ENCODE measurements at places on chromosomes 7 and 10.

GRCh38 chr7:106583100-106583499 is 77.9 kb downstream of the CCDC71L start:
- DNase-seq, result no peak

- no peak for DNase-seq
These were observed 77.6 kb upstream of the SHH start for GRCh38 chr7:155889636-155890511.

- no peak for DNase-seq
These were observed 35.1 kb downstream of the PLAC9 start for GRCh38 chr10:80167471-80168161.

GRCh38 chr10:69960606-69960987 is 92.0 kb upstream of the MACROH2A2 start:
- DNase-seq, result no peak

GRCh38 chr7:113198226-113198625 is 79.9 kb upstream of the SMIM30 start:
- DNase-seq, result no peak

GRCh38 chr7:86951895-86952294 is 107.6 kb downstream of the ELAPOR2 start:
- DNase-seq, result no peak

DNA sequence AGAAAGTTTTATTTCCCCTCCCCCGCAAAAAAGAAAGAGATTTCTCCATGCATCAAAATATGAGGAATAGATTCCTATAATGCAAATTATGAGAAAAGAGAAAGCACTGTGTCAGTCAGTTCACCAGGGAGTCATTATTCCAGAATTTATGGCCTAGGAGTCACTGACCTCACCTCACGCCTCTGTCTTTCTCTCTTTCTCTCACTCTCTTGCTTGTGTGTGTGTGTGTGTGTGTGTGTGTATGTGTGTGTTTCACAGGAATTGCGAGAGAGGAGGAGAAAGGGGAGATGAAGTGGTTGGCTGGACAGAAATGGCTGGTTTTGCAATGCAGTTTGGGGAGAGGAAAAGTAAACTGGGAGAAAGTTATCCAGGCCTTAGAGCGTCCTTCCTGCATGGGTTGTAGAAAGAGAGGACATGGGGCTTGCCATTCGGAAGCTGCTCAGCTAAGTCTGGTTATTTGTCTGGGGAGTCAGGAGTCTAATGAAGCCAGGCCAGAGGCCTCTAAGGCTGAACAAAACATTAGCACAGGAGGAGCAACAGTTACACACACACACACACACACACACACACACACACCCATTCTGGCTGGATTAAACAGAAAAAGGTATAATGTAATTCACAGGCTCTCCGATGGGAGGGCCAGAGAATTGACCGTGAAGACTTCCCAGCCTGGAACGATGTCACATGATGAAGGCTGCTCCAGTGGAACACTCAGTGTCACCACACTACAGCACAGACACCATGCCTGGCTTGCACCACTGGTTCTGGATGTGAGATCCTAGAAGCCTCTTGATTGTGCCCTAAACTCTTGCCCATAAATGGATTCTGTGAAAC is 12.8 kb upstream of the FFAR4 start:
- no peak for DNase-seq

DNA sequence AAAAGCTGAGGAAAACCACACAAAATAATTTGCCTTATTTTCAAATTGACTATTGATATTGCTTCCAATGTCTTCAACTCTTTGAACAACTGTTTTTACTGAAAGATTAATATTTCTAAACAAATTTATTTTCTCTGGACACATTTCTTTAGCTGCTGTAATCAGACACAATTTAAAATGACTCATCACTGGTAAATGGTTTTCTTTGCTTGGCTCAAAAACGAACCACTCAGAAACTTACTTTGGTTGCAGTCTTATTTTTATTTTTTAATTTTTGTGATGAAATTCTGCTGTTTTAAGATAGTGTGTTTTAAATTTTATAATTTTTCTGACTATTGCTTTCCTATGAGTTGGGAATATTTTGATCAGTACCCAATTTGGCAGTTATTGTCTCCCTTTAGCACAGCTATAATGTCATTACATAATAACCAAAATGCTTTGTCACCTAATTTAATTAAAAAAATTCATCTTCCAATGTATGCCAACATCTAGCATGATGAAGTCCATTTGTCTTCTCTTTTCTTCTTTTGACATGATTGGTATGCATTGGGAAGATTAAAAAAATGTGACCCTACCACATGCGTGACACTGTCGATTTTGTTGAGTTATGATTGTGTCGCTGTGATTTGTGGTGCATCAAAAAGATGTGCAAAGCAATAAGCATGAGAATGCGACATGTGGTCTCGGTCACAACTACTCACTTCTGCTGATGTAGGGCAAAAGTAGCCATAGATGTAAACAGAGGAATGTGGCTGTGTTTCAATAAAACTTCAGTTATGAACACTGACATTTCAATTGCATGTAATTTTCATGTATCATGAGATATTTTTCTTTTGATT is 222.3 kb downstream of the SUGCT start:
- DNase-seq, result no peak

Data from activated CD4-positive, alpha-beta T cell treated with anti-CD3 and anti-CD28 coated beads, Interleukin-2, amount 50 U/mL, for 24 hours (primary cell).